ENCODE measurements at places on chromosomes 2 and 18.

DNA sequence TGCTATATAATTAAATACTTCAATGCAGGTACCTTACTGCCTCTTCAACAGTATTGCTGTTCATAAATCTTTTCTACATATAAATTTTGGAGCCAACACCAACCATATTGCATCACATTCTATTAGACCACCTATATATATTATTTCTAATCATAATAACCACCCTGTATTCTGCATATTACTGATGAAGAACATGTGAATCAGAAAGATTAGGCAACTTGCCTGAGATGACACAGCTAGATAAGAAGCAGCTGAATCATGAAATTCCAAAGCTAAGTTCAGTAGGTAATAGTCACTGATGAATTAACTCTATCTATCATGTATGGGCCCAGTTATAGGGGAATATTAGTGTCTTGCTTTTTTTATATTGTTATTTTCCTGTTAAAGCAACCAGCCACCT is 161.8 kb downstream of the AGPS start:
- no peak for DNase-seq

- DNase-seq: no peak
These were observed 36.1 kb downstream of the SDC1 start for GRCh38 chr2:20188851-20189250.

DNA sequence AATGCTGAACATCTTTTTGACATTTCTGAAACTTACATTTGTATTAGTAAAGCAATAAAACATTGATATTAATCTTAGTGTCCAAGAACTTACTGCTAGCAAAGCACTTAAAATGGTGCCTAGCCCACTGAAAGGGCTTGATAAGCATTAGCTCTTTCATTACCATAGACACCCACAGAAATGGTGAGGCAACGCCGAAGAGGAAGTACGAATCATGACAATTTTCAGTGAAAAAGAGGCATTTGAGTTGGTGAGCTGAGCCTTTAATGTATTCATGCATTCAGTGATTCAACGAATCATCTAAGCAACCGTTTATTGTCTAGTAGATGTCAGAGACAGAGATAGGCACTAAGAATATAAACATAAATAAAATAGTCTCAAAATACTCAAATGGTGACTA is 101.1 kb downstream of the PIGN start:
- no peak for DNase-seq

DNA sequence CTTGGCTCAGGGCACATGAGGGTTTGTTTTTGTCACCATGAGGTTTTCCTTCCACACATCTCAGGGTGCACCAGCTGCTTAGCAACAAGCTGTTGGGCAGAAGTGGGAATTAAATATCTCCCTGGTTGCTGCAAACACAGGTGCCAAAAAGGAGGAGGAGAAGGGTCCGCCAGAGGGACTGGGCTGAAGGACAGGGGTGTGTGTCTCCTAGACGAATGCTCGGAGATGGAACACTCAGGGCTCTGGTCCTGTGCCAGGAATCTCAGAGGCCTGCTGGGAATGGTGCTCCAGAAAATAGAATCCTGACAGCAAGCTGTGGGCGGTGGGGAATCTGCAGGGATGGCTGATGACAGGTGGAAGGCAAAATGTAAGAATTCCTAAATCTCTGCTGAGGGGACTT is 94.5 kb downstream of the VSNL1 start:
- no peak for DNase-seq

- no peak for DNase-seq
These were observed 194.2 kb downstream of the INHBB start for GRCh38 chr2:120539937-120540718.

GRCh38 chr2:95034221-95034620 is 8.7 kb downstream of the MAL start:
- no peak for DNase-seq

GRCh38 chr2:1796232-1796930 is 52.1 kb upstream of the PXDN start:
- DNase-seq: no peak

DNA sequence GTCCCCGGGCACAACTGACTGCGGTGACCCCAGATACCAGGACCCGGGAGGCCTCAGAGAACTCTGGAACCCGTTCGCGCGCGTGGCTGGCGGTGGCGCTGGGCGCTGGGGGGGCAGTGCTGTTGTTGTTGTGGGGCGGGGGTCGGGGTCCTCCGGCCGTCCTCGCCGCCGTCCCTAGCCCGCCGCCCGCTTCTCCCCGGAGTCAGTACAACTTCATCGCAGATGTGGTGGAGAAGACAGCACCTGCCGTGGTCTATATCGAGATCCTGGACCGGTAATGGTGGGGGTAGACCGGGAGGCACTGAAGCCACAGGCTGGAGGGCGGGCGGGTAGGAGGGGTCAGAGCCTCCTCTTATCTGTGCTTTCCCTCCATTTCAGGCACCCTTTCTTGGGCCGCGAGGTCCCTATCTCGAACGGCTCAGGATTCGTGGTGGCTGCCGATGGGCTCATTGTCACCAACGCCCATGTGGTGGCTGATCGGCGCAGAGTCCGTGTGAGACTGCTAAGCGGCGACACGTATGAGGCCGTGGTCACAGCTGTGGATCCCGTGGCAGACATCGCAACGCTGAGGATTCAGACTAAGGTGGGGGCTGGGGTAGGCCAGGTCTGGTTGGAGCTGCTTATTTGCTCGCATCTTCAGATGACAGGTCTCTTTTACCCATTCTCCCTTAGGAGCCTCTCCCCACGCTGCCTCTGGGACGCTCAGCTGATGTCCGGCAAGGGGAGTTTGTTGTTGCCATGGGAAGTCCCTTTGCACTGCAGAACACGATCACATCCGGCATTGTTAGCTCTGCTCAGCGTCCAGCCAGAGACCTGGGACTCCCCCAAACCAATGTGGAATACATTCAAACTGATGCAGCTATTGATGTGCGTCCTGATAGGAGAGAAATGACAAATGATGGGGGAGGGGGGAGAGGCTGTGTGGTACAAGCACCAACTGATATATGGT is 780 bp downstream of the HTRA2 start:
- DNase-seq: peak; percentile 25

- DNase-seq: peak; percentile 69
These were observed 2.4 kb upstream of the RBM45 start for GRCh38 chr2:178109813-178110212.

DNA sequence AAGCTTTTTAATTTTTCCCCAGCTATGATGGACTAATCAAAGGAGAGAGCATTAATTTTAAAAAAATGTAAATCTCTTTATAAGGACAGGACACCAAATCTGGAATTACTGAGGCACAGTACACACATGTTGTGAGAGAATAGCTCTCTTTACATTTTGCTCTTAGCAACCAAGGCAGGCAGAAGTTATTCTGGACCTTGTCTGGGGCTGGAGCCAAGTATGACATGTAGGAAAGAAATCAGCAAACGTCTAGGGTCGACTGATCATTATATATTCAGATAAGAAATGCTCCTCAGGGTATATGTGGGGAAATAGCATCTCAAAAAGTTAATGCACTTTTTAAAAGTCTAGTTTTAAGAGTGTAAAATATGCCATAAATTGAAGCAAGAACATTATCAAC is 1330.0 kb upstream of the CELF4 start:
- DNase-seq: no peak

DNA sequence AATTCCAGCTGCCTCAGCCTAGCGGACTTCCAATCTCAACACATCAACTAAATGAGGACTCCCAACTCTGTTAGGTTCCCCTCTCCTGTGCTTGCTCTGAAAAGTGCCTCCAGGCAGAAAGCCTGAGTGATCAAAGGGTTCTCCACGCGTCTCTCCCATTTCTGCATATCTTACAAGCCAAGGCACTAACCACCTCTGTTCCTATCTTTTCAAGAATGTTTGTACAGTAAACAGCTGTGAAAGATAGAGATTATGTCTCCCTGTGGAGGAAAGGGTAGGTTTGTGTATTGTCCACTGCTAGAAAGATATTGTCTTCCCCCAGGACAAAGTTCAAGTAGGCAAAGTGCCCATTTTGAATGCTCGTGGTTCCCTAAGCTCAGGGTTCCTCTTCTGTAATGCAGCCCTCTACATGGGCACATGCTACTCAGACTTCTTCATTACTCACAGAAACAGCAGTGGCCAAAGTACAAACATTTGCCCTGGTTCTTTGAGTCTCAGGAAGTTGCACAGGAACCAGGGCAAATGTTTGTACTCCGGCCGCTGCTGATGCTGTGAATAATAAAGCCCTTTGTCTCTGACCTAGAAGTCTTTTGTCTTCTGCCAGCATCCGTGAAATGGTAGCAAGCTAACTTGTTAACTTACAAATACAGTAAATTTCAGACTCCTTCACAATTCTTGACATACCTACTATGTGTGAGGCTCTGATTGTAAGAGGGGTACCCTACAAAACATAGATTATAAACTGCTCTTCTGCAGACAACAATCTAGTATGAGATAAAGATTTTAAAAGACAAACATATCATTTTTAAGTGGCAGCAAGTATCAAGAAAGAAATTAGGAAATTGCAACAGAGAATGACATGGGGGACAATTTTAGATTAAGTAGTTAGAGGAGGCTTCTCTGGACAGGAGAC is 44.5 kb downstream of the PKDCC start:
- no peak for DNase-seq

DNA sequence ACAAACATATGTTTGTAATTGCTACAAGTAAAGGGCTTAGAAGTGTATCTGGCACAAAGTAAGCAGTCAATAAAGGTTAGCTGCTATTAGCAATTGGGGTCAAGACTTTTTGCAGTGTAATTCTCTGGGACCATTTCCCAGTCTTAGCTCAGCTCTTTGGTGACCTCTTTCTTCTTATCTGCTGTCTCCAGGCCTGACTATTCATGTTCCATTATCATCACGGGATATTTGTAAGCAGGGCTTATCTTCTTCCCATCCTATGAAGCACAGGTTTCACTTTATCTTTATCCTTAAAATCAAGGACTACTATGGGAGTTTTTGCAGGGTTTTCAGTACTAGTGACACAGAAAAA is 131.7 kb downstream of the DOCK10 start:
- no peak for DNase-seq

DNA sequence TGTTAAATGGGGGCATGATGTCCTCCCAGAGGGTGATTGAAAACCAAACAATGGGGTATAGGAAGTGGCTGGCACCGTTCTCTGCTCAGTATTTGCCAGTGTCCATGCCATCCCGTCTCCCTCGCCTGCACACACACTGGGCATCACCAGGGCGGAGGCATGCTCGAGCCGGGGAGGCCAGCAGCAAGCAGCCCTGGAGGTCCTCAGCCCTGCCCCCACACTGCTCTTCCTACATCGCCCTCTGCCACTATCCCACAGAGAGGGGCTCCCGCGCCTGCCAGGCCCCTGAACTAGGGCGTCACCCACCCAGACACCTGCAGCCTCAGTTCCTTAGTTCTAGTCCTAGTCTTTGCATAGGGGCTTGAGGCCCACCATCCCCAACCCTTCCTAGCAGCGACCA is 50.9 kb downstream of the BIN1 start:
- DNase-seq: no peak
